ENCODE measurements at places on chromosomes 4 and X. TPM values are rescaled to one million over a fixed set of nuclear protein-coding genes. Genes with fewer than 3 reads are reported as not detected.

PLRG1 gene
- total RNA-seq: 37.9 TPM

COL25A1 gene
- total RNA-seq: 0.14 TPM

GAR1 gene
- total RNA-seq: 17.9 TPM

CCDC110 gene
- total RNA-seq: 7.0 TPM

SSX2B gene
- not detected for total RNA-seq

ZIC3 gene
- total RNA-seq: not detected
